ENCODE measurements at places on chromosomes 7 and 10.

- peak; percentile 12 for DNase-seq
Measured at GRCh38 chr10:11546581-11546980, 64.9 kb downstream of the USP6NL start.

DNA sequence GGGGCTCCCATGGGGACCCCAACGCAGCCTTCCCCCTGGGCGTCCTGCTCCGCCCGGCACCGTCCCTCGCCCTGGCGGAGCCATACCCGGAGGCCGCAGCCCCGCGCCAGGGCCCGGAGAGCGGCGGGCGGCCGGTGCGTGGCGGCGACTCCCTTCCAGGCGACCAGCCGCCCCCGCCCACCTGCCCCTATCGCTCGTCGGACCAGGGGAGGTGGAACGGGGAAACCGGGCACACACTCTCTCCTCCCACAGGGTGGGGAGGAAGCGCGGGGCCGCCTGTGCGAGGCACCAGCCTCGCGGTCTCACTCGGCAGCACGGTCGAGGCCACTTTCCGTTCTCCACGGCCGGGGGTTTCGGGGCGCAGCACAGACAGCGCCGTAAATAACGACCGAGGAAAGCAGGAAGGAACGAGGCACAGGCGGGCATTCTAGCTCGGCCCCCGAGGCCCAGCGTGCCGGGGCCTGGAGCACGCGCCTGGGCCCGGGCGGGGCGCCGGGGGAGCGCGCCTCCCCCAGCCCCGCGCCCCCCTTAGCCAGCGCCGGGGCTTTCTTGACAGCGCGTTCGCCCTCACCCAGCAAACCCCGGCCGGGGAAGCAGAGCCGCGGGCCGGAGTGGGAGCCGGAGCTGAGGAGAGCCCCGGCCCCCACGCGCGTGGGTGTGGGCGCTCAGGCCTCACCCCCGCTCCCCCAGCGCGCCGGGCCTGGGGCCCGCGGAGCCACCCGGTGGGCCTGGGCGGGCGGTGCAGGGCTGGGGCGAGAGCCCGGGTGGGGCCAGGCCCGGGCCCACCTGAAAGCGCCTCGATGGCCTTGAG lies 936 bp downstream of the IGF2BP3 start:
- no peak for DNase-seq

- DNase-seq: no peak
Measured at GRCh38 chr7:92674379-92674778, 84.2 kb upstream of the FAM133B start.

DNA sequence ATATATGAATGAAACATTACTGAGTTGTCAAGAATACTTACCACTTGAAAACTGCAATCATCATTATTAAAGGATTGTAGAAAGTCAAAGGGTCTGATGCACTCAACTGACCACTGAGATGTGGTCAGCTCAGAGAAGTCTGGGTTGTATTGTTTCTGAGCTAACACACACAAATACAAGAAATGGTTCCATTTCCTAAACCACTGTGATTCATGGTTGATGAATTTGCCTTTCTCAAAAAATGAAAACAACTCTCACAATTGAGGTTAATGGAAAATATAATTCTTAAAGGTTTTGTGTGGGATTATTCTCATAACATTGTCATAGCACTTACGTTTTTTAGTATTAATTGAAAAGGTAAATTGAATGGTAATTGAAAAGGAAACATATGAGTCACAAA lies 45.6 kb upstream of the TAS2R16 start:
- DNase-seq: no peak

Data from foreskin fibroblast (primary cell).